Left renal cortex interstitium (tissue), 4 donors: ENCODE measurements at places on chromosomes 11 and 22. TPM values are rescaled to one million over a fixed set of nuclear protein-coding genes. Genes with fewer than 3 reads are reported as not detected.
A peak's percentile ranks its signal among the peaks of the same experiment; 100 is the strongest.

DNA sequence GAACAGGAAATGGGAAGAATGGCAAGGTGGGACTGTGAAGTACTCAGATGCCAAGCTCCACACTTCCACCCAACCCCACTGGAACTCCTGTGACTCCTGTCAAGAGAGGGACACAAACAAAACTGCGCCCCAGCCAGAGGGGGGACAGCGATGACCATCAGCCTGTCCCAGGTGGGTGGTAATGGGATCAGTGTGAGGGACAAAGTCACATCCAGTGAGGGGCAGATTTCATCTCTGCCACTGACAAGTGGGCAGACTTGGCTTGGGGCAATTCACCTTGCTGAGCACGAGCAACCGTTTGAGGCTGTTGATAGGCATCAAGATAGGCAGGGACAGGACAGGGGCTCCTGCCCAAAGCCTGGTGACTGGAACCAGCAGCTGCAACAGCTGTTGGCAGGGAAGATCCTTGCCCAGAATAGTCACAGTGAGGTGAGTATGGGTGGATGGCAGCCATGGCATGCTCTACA is 105.4 kb upstream of the PITPNB start:
- DNase-seq, result no peak

DNA sequence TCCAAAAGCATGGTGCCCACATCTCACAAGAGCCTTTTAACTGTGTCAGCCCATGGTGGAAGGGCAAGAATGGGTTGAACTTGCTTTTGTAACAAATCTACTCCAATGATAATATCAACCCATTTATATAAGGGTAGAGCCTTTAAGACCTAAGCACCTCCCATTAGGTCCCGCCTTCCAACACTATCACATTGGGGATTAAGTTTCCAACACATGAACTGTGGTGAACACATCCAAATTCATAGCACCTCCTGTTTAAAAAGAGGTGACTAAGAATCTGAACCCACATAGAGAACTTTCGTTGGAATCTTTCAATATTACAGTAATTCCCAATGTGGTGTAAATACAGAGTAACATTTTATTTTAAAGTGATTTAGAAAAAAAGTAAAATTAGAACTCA is 9.2 kb upstream of the CNTF start:
- no peak for DNase-seq

- peak; percentile 54 for DNase-seq
These were observed 9.8 kb downstream of the PRMT3 start for GRCh38 chr11:20397281-20397680.

GRCh38 chr11:78069465-78069864 is 5.8 kb downstream of the THRSP start:
- no peak for DNase-seq

DNA sequence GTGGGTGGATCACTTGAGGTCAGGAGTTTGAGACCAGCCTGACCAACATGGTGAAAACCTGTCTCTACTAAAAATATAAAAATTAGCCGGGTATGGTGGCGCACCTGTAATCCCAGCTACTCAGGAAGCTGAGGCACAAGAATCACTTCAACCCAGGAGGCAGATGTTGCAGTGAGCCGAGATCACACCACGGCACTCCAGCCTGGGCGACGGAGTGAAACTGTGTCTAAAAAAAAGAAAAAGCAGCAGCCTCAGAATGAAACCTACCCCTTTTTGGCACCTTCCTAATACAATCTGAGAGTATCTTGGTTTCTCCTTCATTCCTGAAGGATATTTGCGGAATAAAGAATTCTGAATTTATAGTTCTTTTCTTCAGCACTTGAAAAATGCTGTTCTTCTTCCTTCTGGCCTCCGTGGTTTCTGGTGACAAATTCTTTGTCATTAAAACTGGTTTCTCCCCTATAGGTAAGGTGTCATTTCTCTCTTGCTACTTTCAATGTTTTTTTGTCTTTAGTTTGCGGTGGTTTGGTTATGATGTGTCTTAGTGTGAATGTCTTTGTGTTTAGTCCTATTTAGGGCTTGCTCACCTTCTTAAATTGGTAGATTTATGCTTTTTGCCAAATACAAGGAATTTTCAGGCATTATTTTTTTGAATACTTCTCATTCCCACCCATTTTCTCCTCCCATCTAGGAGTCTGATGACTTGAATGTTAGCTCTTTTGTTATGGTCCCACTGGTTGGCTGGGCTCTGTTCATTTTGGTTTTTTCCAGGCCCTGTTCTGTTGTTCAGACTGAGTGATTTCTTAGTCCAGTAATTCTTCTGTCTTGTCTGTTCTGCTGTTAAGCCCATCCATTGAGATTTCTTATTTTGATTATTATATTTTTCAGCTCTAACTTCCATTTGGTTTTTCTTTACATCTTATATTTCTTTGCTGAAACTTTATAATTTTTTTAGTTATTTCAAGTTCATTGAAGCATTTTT is 15.4 kb downstream of the ASRGL1 start:
- no peak for DNase-seq

DNA sequence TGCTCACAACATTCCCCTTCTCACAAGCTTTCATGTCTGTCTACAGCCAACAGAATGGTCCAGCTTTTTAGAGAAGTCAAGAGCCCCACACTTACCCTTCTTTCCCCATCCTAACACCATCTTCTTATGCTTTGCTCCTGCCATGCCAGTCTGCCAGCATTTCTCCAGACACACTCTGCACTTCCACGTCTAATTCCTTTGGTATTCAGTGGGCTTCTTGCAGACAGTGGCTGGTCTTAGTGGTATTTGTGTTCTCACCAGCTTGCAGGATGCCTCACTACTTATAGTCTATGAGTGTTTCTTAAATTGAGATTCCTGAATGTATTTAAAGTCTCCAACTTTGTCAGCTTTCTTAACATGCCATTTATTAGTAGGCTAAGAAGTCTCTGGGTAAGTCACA is 154.4 kb downstream of the BBOX1 start:
- no peak for DNase-seq

GRCh38 chr11:45906965-45907611 is at the start of gene FREY1:
Gene FREY1, minus strand, starts transcription at chr11:45907271. Its CDS starts 26 bp downstream, at chr11:45907245.
- no peak for DNase-seq

- no peak for DNase-seq
These were observed 109.8 kb downstream of the CD44 start for GRCh38 chr11:35248558-35249323.

Gene SMDT1
- 112 TPM for polyA plus RNA-seq

Gene DMC1
- 5.6 TPM for polyA plus RNA-seq

Gene OR4A16
- not detected for polyA plus RNA-seq
